ENCODE measurements at places on chromosomes 3 and 15.

DNA sequence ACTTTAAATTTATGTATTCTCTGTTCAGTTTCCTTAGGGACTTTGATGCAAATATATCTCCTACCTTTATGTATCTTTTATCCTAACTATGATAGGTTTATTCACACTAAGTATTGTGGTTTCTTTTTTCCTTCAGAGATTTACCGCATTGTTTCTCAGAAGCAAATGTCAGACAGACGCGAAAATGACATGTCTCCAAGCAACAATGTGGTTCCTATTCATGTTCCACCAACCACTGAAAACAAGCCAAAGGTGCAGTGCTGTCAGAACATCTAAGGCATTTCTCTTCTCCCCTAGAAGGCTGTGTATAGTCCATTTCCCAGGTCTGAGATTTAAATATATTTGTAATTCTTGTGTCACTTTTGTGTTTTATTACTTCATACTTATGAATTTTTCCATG, 18.3 kb downstream of the RAB11A start:
- DNase-seq: no peak

GRCh38 chr3:188397766-188398705, 244.1 kb downstream of the LPP start:
- no peak for DNase-seq

DNA sequence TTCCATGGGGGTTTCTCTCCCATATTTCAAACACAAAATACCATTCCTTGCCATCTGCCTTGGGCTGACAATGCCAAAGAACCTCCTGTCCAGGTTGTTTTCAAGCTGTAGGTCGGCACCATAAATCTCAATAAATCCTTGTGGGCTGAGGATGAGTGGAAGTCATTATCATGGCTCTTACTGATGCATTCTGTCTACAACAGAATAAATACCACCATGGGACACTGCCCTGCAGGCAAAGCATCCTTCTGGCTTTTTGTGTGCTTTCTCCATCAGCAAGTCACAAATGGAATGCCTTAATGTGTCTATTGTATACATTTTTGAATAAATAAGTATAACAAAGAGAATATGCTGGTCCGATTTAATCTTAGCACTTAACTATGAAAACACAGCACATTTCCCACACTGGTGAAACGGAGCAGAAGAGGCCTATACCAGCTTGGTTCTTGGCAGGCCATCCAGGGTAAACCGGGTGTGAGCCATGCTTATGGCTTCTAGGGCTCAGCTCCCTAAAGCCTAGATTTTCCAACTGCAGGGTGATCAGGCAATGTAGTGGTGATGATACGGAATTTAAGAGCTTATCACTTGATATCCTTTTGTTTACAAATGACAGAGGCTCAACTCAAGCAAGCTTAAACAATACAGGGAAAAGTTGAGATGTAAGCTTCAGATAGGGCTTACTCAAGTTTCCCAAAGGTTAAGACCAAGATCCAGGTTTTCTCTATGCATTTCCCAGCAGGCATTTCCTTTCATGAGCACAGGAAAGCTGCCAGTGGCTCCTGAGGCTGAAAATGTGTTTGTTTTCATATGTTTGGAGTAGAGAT, 133.2 kb upstream of the LRTM1 start:
- DNase-seq: no peak

GRCh38 chr15:59473226-59473625, 35.2 kb downstream of the FAM81A start:
- no peak for DNase-seq

DNA sequence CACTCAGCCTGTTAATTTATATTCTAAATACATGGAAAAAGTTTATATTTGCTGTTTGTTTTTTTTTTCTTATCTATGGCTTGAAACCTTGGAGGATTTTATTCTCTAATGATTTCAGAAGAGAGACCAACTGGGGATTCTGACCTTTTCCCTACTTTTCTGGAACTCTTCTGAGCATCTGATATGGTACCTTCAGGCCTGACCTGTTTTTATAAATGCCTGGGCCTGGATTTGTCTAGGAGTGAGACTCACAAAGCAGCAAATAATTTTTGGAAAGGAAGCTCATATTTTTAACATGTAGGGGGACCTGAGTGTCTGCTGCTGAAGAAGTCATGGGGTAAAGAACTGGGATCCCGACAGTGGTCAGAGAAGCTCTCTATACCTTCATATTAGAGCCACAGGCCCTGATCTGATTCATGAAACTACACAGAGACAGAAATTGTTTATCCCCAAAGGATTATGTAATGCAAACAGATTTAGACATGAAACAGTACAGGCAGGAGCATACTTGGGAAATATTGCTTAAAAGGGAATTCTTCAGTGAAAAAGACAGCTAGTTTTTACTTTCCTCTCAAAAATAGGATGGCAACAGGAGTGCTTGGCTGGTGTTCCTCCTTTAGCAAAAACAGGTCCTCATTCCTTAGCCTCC, 15.9 kb downstream of the PPM1L start:
- DNase-seq: no peak

- DNase-seq: no peak
Measured at GRCh38 chr3:38148311-38148882, 9.9 kb downstream of the MYD88 start.

DNA sequence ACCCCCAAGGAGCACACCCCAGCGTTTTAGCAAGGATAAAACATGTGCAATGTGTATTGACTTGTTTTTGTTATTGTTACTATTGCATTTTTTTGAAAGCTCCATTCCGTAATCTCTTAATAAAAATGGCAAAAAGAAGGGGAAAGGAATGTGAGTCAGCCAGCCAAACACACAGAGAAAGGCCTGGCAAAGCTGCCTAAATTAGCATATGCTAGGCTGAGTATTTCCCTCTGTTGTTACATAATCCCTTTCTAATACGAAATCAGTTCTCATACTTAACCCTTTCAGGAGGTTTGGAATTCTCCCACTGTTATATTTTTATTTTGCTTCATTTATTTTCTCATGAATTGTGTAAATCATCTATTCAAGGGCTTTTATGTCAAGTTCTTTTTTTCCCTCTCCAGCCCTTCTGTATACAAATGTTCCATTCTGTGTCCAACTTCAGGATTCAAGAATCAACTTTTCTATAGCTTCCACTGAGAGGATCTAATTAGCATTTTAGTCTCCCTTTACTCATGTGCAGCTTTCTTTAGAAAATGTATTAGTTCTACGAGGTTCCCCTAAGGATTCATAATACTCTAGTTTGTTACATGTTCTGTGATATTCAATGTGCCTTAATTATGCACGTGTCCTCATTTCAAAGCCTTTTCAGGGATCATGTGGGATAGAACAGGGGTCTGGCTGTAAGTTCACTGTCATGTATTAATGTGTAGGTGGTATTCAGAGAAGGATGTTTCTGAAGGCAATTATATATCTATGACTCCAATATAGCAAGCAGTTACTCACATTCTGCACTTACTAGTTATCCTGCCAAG, 9.2 kb downstream of the CADM2 start:
- no peak for DNase-seq

DNA sequence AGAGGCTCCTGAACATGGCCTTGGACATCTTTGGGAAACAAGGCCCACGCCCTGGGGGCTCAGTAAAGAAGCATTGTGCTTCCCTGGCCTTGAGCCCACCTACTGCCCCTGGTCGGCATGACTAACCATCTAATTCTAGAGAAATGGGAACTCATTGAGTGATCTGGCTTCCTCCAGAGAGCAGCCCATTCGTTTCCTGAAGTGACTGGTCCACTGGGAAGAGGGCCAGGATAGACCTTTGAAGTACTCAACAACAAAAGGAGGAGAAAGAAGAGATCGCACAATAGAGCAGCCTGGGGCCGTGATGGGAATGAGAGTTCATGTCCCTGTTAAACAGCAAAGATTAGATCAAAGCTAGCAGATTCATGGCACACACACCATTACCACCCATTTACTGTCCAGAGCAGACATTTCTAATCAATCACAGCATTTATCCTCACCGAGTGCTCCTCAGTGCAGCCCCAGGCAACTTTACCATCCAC, 514.4 kb upstream of the PROK2 start:
- DNase-seq: no peak

GRCh38 chr3:136818769-136819391, at the start of gene SLC35G2:
SLC35G2 (plus strand) TSS chr3:136819126; CDS start chr3:136854461, 35,335 bp downstream.
- DNase-seq: peak; percentile 71

Measured in COR-L47 (cell line).